ENCODE measurements at places on chromosomes 12 and 14. TPM values are rescaled to one million over a fixed set of nuclear protein-coding genes. Genes with fewer than 3 reads are reported as not detected.

STXBP6 gene
- total RNA-seq, result 0.40 TPM

ATF7 gene
- 14.2 TPM for total RNA-seq

AHNAK2 gene
- total RNA-seq, result 25.0 TPM

C1QL4 gene
- 5.3 TPM for total RNA-seq

TC2N gene
- 6.2 TPM for total RNA-seq

ANO2 gene
- total RNA-seq, result not detected

TOGARAM1 gene
- 5.8 TPM for total RNA-seq

EML5 gene
- 0.66 TPM for total RNA-seq

SLCO1A2 gene
- not detected for total RNA-seq

CYP27B1 gene
- 8.6 TPM for total RNA-seq

NAV3 gene
- 1.6 TPM for total RNA-seq

NEUROD4 gene
- not detected for total RNA-seq

KRT77 gene
- not detected for total RNA-seq

CCDC184 gene
- total RNA-seq, result not detected

TROAP gene
- 103 TPM for total RNA-seq

GNB3 gene
- 1.8 TPM for total RNA-seq

SAMD15 gene
- total RNA-seq, result 1.2 TPM

CAND1 gene
- total RNA-seq, result 129 TPM

MIP gene
- total RNA-seq, result not detected

MYO1H gene
- not detected for total RNA-seq

AQP2 gene
- total RNA-seq, result not detected

ADIPOR2 gene
- 26.5 TPM for total RNA-seq

PPP1R36 gene
- 0.26 TPM for total RNA-seq

ACSS3 gene
- not detected for total RNA-seq

SERPINA5 gene
- not detected for total RNA-seq

LRFN5 gene
- not detected for total RNA-seq

DEGS2 gene
- total RNA-seq, result 1.6 TPM

RIMBP2 gene
- not detected for total RNA-seq

TRIP11 gene
- total RNA-seq, result 14.3 TPM

NOVA1 gene
- total RNA-seq, result 3.1 TPM

EXOC3L4 gene
- total RNA-seq, result 2.0 TPM

AQP6 gene
- total RNA-seq, result not detected

MMP14 gene
- total RNA-seq, result 85.0 TPM

C12orf56 gene
- 5.7 TPM for total RNA-seq

TAS2R7 gene
- total RNA-seq, result not detected

DPF3 gene
- total RNA-seq, result 30.5 TPM

SLC6A15 gene
- total RNA-seq, result not detected

CEP290 gene
- 9.7 TPM for total RNA-seq

GLIPR1L1 gene
- not detected for total RNA-seq

CDK17 gene
- total RNA-seq, result 23.9 TPM

CD4 gene
- not detected for total RNA-seq

MYL2 gene
- not detected for total RNA-seq

BIN2 gene
- not detected for total RNA-seq

IL23A gene
- 17.5 TPM for total RNA-seq

MCRS1 gene
- 95.8 TPM for total RNA-seq

PRH2 gene
- total RNA-seq, result not detected

KRT6C gene
- total RNA-seq, result not detected

SLC39A2 gene
- not detected for total RNA-seq
